ENCODE measurements at places on chromosomes 1 and 21.

- DNase-seq: no peak
Observed at GRCh38 chr1:16147156-16147926, 8.5 kb downstream of the EPHA2 start.

GRCh38 chr1:42322577-42322976 is 12.5 kb downstream of the FOXJ3 start:
- no peak for DNase-seq

DNA sequence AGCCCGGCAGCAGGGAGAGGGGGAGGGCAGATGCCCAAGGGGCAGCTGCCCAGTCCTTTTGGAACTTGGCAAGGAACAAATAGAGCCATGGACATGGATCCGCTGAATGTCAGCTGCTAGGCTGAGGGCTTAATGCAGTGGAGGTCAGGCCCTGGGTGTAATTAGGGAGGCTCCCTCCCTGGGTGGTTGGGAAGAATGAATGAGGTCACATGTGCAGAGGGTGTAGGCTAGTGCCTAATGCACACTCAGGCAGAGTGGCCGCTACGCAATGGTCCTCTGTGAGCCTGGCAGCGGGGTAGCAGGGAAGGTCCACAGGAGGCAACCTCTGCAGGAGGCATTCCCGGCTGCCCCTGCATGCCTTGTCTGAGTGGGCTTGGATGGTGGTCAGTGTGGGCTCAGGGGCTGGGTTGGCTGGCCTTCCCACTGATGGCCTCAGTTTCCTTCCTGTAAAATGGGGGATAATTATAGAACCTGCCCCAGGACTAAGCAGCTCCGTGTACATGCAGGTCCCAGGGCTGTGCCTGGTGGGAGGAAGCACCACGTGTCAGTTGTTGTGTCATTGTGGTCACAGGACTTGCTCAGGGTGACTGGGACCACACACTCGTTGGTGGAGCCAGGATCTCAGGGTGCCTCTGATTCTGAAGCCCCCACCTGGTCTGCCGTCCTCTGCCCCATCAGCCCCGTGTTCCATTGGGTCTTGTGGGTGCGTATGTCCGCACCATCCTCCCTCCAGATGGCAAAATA is 81.6 kb upstream of the ACTL8 start:
- no peak for DNase-seq

GRCh38 chr1:16068356-16069270 is 4.8 kb downstream of the FAM131C start:
- DNase-seq: no peak

- DNase-seq: no peak
Observed at GRCh38 chr1:39238476-39238875, 34.0 kb downstream of the MACF1 start.

DNA sequence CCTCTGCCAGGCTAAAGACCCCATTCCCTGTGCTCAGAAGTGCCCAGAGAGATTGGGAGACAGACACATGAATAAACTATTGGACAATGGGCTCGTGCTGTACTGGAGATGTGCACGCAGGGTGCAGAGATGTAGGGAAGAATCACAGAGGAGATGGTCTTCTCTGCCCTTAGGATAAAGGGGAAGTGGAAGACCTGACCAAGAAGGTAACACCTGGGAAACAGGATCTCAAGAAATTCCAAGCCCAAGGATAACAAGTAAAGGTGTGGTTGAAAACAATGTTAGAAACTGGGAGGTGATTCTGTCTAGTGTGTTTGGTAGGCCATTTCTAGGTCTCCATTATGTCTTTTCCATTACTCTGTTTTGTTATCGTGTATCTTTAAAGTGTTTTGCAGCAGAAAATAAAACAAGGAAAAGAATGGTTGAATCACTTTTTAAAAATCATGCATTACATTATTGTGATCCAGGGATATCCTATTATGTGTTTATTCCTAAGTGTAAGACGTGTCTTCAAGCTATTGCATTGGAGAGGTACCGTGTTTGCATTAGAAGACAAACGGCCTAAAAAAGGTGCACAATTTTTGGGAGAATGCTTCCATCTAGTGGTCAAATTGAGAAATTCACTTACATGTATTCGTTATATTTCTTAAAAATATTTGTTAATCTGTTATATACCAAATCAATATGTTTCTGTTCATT is 40.8 kb upstream of the KCTD3 start:
- no peak for DNase-seq

- DNase-seq: no peak
Observed at GRCh38 chr1:219518907-219519248, 94.0 kb downstream of the ZC3H11B start.

DNA sequence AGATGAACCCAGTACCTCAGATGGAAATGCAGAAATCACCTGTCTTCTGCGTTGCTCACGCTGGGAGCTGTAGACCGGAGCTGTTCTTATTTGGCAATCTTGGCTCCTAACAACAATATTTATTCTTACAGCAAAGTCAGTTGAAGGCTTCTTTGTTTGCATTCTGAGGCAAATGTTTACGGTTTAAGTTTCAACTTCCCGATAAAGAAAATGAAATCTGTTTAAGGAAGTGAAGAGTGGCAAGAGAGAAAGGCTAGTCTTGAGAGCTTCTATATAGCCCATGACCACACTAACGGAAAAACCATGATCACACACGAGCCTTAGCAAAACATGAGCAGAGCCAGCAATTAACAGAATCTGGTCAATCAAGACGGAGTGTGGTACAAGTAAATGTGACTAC is 122.6 kb upstream of the ZNHIT6 start:
- no peak for DNase-seq

GRCh38 chr1:85573322-85573721 is 7.2 kb upstream of the CCN1 start:
- no peak for DNase-seq

GRCh38 chr1:230310381-230311163 is 115.6 kb downstream of the PGBD5 start:
- peak; percentile 83 for DNase-seq

GRCh38 chr1:86205741-86206140 is 49.2 kb upstream of the COL24A1 start:
- no peak for DNase-seq

- DNase-seq: no peak
Observed at GRCh38 chr1:209522826-209523225, 60.7 kb upstream of the CAMK1G start.

- no peak for DNase-seq
Observed at GRCh38 chr1:185585770-185586169, 148.4 kb upstream of the HMCN1 start.

GRCh38 chr1:168766568-168766967 is 37.6 kb upstream of the DPT start:
- no peak for DNase-seq

DNA sequence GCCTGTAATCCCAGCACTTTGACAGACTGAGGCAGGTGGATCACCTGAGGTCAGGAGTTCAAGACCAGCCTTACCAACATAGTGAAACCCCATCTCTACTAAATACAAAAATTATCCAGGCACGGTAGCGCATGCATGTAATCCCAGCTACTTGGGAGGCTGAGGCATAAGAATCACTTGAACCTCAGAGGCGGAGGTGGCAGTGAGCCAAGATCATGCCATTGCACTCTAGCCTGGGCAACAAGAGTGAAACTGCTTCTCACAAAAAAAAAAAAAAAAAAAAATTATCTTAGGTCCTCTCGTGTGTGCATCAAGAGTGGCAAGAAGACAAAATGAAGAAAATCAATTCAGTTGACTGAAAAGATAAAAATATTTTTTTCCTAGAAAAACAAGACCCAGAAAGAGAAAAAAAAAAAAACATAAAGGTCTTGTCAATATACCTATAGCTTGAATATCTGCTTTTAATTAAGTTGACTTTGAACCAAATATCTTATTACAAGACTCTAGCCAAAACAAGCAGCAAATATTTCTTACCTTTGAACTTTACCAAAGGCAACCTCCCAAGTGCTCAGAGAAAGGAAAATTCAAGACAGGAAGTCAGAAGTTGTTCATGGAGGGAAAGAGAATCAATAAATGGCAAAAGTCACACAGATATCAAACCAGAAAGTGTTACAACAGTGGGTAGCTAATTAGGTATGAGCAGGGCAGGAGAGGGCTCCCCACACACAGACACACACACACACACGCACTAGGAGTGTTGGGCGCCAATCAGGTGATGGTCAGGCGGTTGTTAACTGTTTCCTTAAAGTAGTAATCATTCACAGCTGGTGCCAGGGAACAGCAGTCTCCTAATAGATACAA is 29.6 kb downstream of the ITLN2 start:
- no peak for DNase-seq

DNA sequence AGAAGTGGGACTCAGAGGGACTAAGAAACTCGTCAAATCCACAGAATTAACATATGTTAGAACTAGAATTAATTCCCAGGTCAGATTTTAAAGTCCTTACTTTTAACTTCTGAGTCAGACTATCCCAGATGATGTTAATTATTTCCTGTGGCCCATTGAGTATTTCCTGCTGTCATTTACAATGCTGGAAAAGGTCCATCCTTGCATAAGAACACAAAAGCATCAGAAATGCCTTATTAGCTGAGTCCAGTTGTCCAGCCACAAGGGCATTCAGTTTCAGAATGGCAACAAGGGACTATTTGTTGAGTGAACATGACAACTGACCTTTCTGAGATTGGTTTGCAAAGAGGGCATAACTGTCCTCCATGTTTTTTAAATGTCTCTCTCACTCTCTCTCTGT is 16.5 kb upstream of the HIVEP3 start:
- no peak for DNase-seq

DNA sequence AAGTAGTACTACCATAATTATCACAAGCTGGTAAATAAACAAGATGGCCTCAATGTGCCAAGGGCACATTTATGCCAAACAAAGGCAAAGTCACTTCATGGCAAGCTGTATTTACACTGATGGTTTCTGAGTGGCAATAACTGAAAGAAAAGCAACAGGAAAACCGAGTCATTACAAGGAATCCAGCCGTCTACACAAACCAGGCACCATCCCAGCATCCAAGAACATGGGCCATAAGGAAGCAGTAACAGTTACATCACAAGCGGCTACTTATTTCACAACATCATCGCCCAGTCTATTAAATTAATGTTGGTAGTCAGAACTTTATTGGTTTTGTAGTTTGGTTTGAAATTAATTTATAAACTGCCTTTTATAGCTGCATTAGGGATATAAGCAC is 214.2 kb downstream of the RERE start:
- no peak for DNase-seq

DNA sequence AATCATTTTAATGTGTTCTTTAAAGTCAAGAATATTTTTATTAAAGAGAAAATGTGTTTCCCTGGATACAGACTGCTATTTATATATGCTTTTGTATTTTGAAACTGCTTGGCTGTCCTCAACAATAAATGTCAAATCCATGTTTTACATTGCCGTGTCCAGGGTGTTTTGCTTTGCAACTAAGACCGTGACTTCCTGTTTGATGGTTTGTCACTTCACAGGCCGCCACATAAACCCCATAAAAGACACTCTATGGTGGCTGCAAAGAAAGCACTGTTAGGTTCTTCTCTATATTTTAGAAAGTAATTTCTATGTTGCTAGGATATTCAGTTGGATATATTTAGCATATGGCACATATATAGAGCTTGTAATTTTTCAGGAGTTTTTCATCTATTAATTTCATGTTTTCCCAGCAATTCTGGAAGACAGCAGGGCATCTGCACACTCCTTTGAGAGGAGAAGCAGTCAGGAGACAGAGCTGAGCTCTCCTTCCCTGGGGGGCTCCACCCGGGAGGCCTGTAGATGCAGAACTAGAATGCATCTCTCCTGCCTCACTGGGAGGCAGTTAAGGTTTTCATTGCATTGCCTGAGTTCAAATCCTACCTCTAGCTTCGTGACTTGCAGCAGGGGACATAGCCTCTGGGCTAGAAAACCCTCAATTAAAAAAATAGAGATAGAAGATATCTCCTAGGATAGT is 33.1 kb downstream of the PRDM2 start:
- no peak for DNase-seq

GRCh38 chr1:179030130-179030529 is 4.4 kb downstream of the FAM20B start:
- no peak for DNase-seq

- DNase-seq: no peak
Observed at GRCh38 chr1:40438391-40439015, 11.8 kb upstream of the ZFP69B start.

All from activated CD8-positive, alpha-beta memory T cell treated with anti-CD3 and anti-CD28 coated beads, Interleukin-2, amount 50 U/mL, for 48 hours (primary cell).